ENCODE measurements at places on chromosomes 1 and 21. TPM values are rescaled to one million over a fixed set of nuclear protein-coding genes. Genes with fewer than 3 reads are reported as not detected.

The CELA3B gene
- polyA plus RNA-seq: 0.24 TPM

The BRINP3 gene
- polyA plus RNA-seq: 0.09 TPM

The GABPB2 gene
- 2.6 TPM for polyA plus RNA-seq

The CFAP45 gene
- 0.25 TPM for polyA plus RNA-seq

The GBP5 gene
- polyA plus RNA-seq: 0.18 TPM

The SNRNP40 gene
- polyA plus RNA-seq: 13.5 TPM

The WDR64 gene
- not detected for polyA plus RNA-seq

The CFHR2 gene
- not detected for polyA plus RNA-seq

DNA sequence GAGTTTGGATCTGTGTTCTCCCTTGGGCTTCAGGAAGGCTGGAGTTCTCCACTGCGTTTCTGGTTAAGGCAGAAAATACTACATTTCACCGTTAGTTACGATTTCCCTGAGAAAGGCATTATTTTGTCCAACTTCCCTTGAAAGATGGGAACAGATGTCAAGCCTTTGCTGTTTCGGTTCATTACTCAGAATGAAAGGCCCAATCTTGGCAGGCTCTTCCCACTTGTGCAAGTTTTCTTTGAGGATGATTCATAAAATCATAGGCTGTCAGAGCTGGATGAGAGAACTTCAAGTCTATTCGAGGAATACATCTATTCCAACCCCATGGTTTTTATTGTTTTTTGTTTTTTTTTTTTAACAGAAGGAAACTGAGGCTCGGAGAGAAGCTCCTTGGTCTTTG, 205.2 kb downstream of the GRIK3 start:
- no peak for DNase-seq

DNA sequence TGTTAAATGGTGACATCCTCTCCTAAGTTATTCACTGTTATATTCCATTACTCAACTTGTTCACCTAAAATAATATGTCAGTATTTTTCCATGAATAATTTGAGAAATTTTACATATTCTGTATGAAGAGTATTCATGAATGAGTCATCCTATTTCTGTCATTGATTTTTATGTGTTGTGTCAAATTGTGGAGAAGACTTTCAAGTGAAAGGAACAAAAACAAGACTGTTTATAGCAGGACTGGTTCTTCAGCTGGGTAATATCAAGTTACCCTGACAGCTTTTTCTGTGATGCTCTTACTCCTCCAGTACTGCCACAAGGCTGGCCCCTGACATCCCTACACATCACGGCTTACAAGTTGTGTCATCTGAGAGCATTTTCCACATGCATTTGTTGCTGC, 847.7 kb downstream of the NCAM2 start:
- DNase-seq: no peak

GRCh38 chr1:113677250-113678158, 81.8 kb downstream of the PHTF1 start:
- DNase-seq: peak; percentile 58

DNA sequence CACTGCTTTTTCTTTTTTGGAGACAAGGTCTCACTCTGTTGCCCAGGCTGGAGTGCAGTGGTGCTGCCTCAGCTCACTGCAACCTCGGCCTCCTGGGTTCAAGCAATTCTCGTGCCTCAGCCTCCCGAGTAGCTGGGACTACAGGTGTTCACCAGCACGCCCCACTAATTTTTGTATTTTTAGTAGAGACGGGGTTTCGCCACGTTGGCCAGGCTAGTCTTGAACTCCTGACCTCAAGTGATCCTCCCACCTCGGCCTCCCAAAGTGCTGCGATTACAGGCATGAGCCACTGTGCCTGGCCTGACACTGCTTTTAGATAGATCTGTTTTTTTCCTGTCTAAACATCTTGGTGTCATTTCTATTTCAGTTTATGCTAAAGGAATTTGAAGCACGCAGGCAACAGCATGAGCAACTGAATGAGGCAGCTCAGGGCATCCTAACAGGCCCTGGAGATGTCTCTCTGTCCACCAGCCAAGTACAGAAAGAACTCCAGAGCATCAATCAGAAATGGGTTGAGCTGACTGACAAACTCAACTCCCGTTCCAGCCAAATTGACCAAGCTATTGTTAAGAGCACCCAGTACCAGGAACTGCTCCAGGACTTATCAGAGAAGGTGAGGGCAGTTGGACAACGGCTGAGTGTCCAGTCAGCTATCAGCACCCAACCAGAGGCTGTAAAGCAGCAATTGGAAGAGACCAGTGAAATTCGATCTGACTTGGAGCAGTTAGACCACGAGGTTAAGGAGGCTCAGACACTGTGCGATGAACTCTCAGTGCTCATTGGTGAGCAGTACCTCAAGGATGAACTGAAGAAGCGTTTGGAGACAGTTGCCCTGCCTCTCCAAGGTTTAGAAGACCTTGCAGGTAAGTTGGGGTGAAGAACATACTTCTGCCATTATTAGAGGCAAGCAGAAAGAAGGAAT, 106.1 kb upstream of the BMP8A start:
- no peak for DNase-seq

GRCh38 chr21:41767606-41768436, 969 bp upstream of the RIPK4 start:
- no peak for DNase-seq

DNA sequence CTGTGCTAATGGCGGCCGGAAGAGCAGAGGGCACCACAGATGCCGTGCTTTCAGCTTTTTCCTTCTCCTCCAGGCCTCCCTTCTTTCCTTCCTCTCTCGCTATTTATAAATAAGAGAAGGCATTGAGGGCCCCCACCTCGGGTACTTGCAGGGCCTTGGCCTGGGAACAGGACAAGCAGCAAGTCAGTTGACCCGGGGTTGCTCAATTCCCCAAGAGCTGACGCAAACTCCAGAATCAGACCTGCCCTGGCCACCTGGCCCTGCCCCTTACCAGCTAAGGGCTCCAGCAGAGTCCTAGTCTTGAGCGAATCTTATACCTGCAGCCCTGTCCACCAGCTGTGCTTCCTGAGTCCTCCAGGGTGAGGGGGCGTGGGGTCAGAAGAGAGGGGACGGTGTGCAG, 13.5 kb downstream of the TNFRSF1B start:
- peak; percentile 75 for DNase-seq

GRCh38 chr1:156648496-156648895, 6.6 kb downstream of the BCAN start:
- DNase-seq: no peak

DNA sequence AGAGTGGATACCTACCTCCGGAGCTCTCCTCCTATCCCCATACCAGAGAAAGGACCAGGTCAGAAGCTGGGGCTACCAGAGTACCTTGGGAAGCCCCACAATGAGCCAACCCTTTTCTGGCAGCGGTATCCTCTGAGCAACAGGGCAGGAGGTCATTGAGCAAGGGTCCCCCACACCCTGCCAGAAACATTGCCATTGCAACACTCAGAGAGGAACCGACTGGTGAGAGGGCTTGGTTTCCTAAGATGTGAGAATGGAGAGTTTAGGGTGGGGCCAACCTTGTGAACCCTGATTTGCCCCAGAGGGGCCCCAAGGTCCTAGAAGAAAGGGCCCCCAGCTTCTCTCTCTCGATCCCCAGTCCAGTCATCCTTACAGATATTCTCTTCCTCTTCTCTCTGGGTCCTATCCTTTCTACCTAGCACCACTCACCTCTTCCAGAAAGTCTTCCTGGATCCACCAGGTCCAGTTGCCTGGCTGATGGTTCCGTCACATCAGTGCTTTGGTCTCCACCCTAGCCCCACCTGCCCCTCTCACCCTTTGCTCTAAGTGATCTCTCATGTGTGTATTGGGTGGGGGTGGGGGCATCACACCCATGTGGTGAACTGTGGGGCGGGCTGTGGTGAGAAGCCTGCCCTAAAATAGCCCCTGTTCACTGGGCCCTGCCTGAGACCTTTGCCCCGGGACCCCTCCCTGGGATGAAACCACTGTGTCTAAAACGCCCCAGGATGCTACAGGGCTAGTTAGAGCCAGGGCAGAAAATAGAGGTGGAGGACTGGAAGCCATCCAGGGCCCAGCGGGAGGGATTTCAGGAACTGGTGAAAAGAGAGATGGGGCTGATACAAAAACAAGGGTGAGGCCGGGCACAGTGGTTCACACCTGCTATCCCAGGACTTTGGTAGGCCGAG, 8.7 kb downstream of the FGR start:
- DNase-seq: peak; percentile 7

DNA sequence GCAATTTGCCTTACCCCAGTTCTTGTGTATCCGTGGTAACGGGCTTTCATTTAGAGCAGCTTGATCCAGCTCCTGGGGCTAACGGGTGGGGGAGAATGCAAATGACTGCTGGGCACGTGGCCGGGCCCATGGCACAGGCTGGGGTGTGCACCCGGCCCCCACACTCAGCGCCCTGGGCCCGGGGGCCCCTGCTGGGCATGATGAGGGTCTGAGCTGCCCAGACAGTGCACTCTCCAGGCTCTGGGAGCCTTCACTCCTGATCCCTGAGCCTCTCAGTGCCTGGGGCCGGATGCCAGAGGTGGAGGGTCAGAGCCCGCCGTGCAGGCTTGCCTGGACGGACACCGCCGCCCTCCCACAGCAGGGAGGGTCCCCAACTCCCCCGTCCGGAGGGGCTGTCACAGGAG, 20.1 kb upstream of the PEX10 start:
- DNase-seq: no peak

- no peak for DNase-seq
Observed at GRCh38 chr1:99004861-99005442, at the start of gene PLPPR5. Gene PLPPR5 (minus strand): TSS chr1:99004861. CDS start chr1:99004671, 190 bp downstream.

Data from psoas muscle (tissue), 8 donors.